ENCODE measurements at places on chromosomes 13 and 19.

DNA sequence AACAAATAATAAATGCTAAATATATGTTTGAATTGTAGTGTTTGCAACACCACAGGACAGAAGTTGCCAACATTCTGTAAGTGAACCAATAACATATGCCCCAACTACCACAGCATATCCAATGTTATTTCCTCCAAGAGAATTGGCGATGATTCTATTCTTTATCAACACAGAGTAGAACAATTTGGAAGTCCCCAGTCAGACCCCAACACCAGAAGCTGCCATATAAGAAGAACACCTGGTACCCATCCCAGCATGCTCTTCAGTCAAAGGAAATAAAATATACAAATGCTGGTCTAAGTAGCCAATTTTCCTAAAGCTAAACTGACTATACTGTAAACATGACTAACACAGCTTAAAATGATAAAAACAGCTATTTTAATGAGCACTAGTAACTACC, 145.7 kb downstream of the KLF12 start:
- DNase-seq = no peak

GRCh38 chr13:48040049-48040448, 2.5 kb downstream of the NUDT15 start:
- DNase-seq = no peak

DNA sequence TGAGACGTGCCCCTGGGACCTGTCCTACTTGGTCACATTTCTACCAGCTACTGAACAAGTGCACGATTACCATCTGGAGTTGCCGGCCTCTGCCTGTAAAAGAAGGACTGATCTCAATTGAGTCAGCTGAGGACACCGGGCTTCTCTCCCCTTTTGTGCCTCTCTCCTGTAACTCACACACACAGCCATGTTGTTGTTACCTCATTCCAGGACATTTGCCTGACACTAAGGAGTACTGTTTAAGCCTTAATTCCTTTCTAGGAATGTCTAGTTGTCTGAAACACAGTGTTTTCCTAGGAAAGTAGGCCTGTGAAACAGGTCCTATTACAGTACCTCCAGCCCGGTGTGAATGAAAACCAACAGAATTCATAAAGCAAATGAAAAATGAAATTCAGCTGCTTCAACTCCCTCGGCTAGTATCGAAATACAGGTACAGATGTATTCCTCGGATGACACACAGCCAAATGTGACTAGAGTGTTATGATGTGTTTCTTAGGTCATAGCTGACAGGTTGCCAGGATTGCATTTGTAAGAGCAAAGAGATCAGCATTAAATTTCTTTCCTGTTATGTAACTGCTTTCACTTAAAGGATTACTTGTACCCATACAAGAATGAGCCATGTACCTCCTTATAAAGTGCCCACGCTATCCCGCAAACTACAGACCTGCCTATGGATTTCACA, 152.0 kb upstream of the IRS2 start:
- no peak for DNase-seq

DNA sequence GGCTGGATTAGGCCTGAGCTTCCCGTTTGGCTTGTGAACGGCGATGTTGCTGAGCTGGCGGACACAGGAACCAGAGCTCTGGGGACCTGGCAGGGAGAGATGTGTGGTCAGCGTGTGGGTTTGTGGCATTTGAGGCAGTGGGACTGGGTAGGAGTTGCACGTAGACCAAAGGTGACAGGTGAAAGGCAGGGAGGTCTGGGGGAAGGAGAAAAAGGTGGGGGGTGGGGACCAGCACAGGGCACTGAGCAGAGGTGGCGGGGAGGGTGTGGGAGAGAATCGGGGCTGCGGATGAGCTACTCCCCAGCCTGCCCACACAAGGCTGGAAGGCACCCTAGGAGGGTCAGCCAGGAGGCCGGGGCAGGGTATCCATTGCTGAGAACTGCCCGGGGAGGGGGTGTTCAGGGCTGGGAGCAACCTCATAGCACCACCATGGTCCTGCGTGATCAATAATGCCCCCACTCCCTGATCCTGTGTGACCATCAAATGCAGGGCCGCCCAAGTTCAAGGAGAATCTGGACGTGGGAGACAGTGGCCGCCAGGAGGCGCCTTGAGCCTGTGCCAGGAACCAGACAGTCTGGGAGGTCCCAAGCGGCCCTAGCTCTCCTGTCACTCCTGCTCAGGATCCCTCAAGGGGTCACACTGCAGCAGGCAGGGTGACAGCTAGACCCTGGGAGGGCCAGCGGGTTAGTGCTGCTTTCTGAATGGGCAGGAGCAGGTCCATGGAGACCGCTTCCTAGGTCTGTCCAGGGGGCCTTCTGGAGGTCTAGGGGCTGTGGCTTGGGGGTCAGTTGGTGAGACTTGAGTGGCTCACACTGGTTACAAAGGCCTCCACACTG, 12.8 kb upstream of the SELENOW start:
- DNase-seq = no peak

DNA sequence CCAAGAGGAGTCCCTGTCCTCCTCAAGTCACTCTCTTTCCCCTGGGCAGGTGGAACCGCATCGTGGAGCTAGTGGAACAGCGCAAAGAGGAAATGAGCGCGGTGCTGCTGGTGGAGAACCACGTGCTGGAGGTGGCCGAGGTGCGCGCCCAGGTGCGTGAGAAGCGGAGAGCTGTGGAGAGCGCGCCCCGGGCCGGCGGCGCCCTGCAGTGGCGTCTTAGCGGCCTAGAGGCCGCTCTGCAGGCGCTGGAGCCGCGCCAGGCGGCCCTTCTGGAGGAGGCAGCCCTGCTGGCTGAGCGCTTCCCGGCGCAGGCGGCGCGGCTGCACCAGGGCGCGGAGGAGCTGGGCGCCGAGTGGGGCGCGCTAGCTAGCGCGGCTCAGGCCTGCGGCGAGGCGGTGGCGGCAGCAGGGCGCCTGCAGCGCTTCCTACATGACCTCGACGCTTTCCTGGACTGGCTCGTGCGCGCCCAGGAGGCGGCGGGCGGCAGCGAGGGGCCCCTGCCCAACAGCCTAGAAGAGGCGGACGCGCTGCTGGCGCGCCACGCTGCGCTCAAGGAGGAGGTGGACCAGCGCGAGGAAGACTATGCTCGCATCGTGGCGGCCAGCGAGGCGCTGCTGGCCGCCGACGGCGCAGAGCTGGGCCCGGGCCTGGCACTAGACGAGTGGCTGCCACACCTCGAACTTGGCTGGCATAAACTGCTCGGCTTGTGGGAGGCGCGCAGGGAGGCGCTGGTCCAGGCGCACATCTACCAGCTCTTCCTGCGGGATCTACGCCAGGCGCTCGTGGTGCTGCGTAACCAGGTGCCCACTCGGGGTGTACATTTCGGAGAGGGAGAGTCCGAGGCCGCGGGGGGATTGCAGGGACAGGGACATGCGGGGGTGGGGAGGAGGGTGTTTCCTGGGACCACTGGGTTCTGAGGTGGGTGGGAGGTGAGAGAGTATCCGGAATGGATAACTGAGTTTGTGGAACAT, 52.8 kb downstream of the SPTBN4 start:
- peak; percentile 19 for DNase-seq

- DNase-seq = no peak
Observed at GRCh38 chr13:68023838-68024581, 793.9 kb upstream of the PCDH9 start.

- no peak for DNase-seq
Observed at GRCh38 chr13:113607056-113607888, 22.7 kb downstream of the TFDP1 start.

- peak; percentile 17 for DNase-seq
Observed at GRCh38 chr13:75715601-75716523, 79.7 kb downstream of the LMO7 start.

- peak; percentile 51 for DNase-seq
Observed at GRCh38 chr19:737591-738093, 13.3 kb upstream of the MISP start.

- no peak for DNase-seq
Observed at GRCh38 chr13:112067871-112068539, 1.1 kb downstream of the SOX1 start.

DNA sequence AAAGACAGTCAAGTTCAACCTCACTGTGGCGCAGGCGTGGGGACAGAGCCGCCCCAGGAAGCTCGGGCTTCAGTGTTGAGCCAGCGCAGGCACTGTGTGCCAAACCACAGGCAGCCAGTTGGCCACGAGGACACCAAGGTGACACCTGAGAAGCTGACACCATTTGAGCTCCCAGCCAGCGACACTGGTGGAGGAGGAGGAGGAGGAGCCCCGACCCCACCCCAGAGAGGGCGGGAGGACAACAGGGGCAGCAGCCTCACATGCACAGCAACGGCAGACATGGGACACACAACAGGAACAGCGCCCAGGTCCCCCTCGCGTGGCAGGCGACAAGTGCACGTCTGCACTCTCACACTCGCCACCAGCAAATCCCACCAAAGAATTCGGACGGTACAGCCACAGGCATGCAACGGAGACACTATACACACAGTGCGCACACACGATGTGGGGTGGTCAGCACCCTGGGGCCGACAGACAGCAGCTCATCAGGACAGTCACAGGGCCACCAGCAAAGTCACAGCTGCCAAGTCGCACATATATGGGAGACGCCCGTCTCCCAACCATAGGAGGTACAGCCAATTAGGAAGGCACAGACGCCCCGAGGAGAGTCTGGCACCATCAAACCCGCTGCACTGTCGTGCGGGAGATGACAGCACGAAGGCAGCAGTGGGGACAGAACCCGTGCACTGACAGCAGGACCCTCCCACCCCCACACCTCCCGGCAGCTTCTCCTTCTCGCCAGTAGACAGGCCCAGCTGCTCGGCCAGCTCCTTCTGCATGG, 3.4 kb downstream of the EIF3G start:
- peak; percentile 21 for DNase-seq

DNA sequence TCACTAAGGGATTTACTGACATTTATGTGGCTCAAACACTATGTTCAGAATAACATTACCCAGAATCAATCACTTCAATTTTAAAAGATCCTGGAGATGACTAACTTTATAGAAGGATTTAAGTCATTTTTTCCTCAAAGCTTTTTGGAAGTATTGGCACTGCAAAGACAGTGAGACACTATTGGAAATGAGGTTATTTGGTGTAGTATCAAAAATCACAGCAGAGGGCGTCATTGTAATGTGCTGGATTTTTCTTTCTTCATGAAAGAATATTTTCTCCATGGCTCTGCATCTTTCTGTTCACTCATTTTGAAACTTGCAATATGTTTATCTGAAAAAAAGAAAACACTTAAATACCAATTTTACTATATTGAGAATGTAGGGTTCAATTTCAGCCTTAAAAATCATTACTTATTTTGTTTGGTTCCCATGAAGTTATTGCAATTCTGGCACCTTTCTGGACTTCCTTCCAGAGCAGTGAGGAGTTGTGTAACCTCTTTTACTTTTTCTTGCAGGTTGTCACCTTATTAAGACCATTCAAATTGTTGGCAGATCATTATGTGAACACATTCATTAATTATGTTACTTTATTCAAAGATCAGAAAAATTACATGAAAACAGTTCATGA, 3.7 kb upstream of the CSNK1A1L start:
- DNase-seq = no peak

DNA sequence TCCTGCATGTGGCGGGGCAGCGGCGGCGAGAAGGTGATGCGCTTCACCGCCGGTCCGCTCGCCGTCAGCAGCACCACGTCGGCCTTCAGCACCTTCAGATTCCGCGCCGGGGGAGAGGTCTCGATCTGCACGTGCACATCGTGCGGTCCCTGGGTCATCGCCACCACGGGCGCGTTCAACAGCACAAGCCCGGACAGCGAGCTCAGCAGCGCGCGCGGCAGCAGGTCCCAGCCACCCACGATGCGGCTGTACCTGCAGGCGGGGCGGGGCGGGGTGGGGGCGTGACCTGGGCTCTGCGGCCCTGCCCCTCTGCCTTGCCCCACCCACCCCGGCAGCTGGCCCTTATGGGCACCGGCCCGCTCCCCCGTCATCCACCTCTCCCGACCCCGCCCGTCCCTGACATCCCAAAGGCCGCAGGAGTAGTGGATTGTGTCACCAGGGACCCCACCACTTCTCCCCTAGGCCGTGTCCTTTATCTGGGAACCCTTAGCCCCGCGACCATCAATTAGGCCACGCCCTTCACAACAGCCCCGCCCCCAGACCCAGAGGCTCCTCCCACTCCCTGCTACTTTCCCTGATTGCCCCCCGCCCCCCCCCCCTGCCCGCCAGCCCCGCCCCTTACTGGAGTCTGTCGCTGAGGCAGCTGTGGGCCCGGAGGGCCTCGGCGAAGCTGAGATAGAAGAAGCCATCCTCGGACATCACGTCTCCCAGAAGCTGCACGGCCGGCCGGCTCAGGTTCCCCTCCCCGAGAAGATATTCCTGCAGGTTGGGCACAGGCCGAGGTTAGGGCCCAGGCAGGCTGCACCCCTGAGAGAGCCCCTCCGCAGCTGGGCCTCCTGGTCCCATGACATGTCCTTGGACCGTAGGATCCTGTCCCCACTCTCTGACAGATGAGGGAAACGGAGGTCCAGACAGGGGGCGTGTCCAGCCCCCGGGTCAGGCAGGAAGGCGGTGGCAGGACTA, 6.1 kb downstream of the IL4I1 start:
- DNase-seq = peak; percentile 65

DNA sequence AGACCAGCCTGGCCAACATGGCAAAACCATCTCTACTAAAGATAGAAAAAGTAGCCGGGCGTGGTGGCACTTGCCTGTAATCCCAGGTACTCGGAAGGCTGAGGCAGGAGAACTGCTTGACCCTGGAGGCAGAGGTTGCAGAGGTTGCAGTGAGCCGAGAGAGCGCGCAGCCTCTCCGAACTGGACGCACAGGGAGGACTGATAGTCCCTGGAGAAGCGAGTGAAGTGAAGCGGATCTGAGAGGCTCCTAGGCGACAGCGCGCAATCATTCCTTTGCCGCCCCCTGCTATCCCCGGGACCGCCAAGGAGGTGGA, 233 bp downstream of the ZNF561 start:
- DNase-seq = no peak

GRCh38 chr13:107767119-107767518, 448.2 kb downstream of the LIG4 start:
- no peak for DNase-seq

DNA sequence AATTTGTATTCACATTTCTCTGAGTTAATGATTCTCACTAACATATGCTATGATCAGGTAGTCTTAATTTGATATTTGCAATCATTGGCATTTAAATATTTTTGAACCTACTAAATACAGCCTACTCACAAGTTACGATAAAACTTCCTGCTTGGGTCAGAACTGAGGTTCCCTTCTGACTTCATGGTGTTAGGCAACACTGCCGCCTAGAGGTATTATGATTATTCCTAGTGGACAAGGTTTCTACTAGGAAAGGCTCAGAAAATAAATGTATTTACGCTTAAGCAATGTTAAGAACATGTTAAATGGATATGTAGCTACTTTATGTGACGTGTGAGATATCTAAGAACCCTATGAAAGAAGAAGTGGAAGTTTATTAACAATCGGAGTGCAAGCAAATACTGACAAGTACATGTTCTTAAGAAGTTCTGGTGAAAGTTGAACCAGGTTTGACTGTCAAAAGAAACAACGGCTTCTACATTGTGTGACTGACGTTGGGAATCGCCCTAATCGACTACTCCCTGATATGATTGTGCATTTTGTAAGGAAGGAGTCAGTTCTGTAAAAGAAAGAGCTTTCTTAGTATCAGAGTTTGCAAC, 1395.8 kb downstream of the SLITRK5 start:
- DNase-seq = peak; percentile 3

- no peak for DNase-seq
Observed at GRCh38 chr19:17681505-17682125, 6.5 kb downstream of the UNC13A start.

- DNase-seq = no peak
Observed at GRCh38 chr19:5075597-5075996, 106.7 kb downstream of the KDM4B start.
